ENCODE measurements at places on chromosomes 3 and 15.

- H3K4me1 ChIP-seq, result peaks cover 73% of the 10 kb centered on the region
- H3K4me3 ChIP-seq, result peak overlapping the region; percentile 81
- DNase-seq, result peak; percentile 62
- H3K27ac ChIP-seq, result peak overlapping the region; percentile 78
- H3K27me3 ChIP-seq, result no peaks in the 10 kb centered on the region
- no peaks in the 10 kb centered on the region for H3K36me3 ChIP-seq
Measured at GRCh38 chr15:70258369-70259027, 160.8 kb upstream of the TLE3 start.

GRCh38 chr15:68696414-68697363, 117.9 kb downstream of the CORO2B start:
- H3K4me1 ChIP-seq, result peaks cover 12% of the 10 kb centered on the region
- no peak overlapping the region for H3K4me3 ChIP-seq
- peaks cover 11% of the 10 kb centered on the region for H3K27me3 ChIP-seq
- no peaks in the 10 kb centered on the region for H3K36me3 ChIP-seq
- DNase-seq, result no peak

DNA sequence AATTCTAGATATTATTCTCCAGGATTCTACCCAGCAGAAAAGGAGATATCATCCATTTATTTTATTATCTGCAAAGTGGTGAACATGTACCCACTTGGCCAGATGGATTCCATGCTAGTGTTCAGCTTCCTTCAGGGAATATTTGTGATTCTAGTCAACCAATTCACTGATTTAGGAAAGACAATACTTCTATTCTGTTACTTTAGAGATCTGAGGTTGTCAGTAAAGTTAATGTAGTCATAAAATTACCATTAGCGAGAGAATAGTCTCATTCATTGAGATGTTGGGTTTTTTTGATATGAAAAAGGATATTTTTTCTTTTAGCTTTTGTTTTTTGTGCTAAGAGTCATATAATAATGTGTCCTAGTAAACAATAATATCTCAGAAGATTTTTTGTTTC, 222.8 kb downstream of the CGGBP1 start:
- H3K36me3 ChIP-seq, result no peaks in the 10 kb centered on the region
- no peak for DNase-seq
- H3K27ac ChIP-seq, result no peak overlapping the region
- H3K4me1 ChIP-seq, result peaks cover 3% of the 10 kb centered on the region
- no peak overlapping the region for H3K4me3 ChIP-seq
- peaks cover 5% of the 10 kb centered on the region for H3K27me3 ChIP-seq

DNA sequence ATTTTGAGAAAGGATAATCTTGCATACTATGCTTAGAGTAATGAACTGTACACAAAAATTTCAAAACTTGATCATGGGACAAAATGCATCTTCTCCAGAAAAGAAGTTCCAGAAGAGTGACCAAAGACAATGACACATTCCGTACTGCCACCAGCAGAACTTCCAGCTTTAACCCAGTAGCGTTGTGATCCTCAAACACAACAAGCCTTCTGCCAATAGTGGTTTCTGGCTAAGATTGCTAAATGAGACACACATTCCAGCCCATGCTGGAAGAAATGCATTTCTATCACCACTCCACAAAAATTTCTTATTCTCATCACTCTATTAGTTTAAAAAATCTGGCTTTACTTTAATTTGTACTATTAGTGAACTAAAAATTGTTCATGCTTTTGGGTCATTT, 334.9 kb downstream of the TBC1D5 start:
- no peak for DNase-seq
- H3K36me3 ChIP-seq, result no peaks in the 10 kb centered on the region
- H3K27ac ChIP-seq, result no peak overlapping the region
- H3K27me3 ChIP-seq, result no peaks in the 10 kb centered on the region
- no peaks in the 10 kb centered on the region for H3K4me1 ChIP-seq
- H3K4me3 ChIP-seq, result no peak overlapping the region

GRCh38 chr3:136919799-136920580, 37.8 kb upstream of the IL20RB start:
- H3K4me3 ChIP-seq, result no peak overlapping the region
- peak; percentile 44 for DNase-seq
- peaks cover 86% of the 10 kb centered on the region for H3K4me1 ChIP-seq
- H3K27me3 ChIP-seq, result no peaks in the 10 kb centered on the region
- H3K27ac ChIP-seq, result no peak overlapping the region

DNA sequence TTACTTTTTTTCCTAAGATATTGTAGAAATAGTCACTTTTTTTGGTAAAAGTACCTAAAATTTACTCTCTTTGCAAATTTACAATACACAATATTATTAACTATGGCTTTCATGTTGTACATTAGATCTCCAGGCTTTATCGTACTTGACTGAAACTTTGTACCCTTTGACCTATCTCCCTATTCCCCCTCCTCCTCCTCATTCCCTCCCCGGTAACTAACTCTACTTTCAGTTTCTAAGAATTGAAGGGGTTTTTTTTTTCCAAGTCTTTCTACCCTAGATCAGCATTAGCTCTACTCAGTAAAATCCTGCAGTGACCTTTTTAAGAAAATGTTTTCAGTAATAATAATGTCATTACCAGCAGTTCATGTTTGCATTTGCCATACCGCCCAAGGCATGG, 10.1 kb downstream of the HACL1 start:
- H3K27me3 ChIP-seq, result no peaks in the 10 kb centered on the region
- H3K4me3 ChIP-seq, result no peak overlapping the region
- peaks cover 1% of the 10 kb centered on the region for H3K4me1 ChIP-seq

GRCh38 chr15:56985856-56986255, 67.4 kb downstream of the TCF12 start:
- H3K4me1 ChIP-seq, result peaks cover 83% of the 10 kb centered on the region
- no peak overlapping the region for H3K4me3 ChIP-seq
- H3K27me3 ChIP-seq, result no peaks in the 10 kb centered on the region
- no peak for DNase-seq
- no peak overlapping the region for H3K27ac ChIP-seq

DNA sequence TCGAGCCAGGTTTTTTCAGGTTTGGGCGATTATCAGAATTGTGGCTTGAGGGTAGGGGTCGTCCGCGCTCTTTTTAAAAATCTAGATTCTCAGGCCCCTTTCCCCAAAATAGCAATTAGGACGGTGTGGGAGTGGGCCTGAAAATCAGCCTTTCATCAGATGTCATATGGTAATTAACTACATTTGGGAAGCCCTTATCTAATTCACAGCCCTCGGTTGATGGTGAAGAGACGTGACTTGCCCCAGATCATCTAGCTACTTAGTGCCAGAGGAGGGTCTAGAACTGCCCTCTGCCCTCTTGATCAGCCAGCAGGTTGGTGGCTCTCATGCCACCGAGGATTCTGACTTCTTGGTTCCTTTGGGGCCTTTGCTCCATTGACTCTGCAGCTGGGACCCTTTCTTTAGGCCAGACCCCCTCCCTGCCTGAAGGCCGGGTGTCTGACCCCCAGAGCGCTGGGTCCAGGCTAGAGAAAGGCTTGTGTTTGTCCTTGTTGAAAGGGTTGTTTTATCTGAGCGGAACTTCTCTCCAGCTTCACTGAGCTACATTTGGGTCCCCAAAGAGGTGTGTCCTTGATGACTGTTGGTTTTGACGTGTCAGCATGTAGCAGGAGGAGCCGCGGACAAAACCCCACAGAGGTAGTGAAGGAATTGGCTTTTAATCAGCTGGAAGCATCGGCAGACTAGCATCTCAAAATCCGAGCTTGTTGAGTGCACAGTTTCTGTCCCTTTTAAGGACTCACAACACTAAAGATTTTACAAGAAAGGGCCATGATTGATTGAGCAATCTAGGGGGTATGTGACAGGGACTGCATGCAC, 857 bp downstream of the AEN start:
- H3K4me3 ChIP-seq, result peak overlapping the region; percentile 97
- peaks cover 29% of the 10 kb centered on the region for H3K4me1 ChIP-seq
- peak; percentile 72 for DNase-seq
- H3K27me3 ChIP-seq, result peaks cover 6% of the 10 kb centered on the region
- H3K36me3 ChIP-seq, result no peaks in the 10 kb centered on the region

GRCh38 chr3:185766329-185767001, 58.4 kb downstream of the IGF2BP2 start:
- no peak for DNase-seq
- H3K4me1 ChIP-seq, result peaks cover 2% of the 10 kb centered on the region

- no peaks in the 10 kb centered on the region for H3K36me3 ChIP-seq
- peak overlapping the region; percentile 30 for H3K27ac ChIP-seq
- H3K27me3 ChIP-seq, result no peaks in the 10 kb centered on the region
- no peaks in the 10 kb centered on the region for H3K4me1 ChIP-seq
Measured at GRCh38 chr3:59001675-59002074, 48.1 kb downstream of the CFAP20DC start.

GRCh38 chr3:40518848-40519247, 5.9 kb upstream of the ZNF621 start:
- peaks cover 28% of the 10 kb centered on the region for H3K36me3 ChIP-seq
- H3K4me3 ChIP-seq, result no peak overlapping the region
- no peaks in the 10 kb centered on the region for H3K27me3 ChIP-seq
- H3K27ac ChIP-seq, result no peak overlapping the region
- peaks cover 2% of the 10 kb centered on the region for H3K4me1 ChIP-seq

- no peak overlapping the region for H3K4me3 ChIP-seq
- H3K36me3 ChIP-seq, result no peaks in the 10 kb centered on the region
- H3K4me1 ChIP-seq, result no peaks in the 10 kb centered on the region
- H3K27ac ChIP-seq, result no peak overlapping the region
- H3K27me3 ChIP-seq, result peaks cover 8% of the 10 kb centered on the region
Measured at GRCh38 chr15:26260517-26261133, 397.5 kb upstream of the ATP10A start.

- H3K36me3 ChIP-seq, result peaks cover 10% of the 10 kb centered on the region
- DNase-seq, result no peak
- no peaks in the 10 kb centered on the region for H3K27me3 ChIP-seq
- no peak overlapping the region for H3K4me3 ChIP-seq
- H3K27ac ChIP-seq, result no peak overlapping the region
Measured at GRCh38 chr3:119380697-119381096, 82.7 kb downstream of the TMEM39A start.

GRCh38 chr3:162292409-162292808, 795.8 kb downstream of the OTOL1 start:
- no peak overlapping the region for H3K27ac ChIP-seq
- DNase-seq, result no peak

DNA sequence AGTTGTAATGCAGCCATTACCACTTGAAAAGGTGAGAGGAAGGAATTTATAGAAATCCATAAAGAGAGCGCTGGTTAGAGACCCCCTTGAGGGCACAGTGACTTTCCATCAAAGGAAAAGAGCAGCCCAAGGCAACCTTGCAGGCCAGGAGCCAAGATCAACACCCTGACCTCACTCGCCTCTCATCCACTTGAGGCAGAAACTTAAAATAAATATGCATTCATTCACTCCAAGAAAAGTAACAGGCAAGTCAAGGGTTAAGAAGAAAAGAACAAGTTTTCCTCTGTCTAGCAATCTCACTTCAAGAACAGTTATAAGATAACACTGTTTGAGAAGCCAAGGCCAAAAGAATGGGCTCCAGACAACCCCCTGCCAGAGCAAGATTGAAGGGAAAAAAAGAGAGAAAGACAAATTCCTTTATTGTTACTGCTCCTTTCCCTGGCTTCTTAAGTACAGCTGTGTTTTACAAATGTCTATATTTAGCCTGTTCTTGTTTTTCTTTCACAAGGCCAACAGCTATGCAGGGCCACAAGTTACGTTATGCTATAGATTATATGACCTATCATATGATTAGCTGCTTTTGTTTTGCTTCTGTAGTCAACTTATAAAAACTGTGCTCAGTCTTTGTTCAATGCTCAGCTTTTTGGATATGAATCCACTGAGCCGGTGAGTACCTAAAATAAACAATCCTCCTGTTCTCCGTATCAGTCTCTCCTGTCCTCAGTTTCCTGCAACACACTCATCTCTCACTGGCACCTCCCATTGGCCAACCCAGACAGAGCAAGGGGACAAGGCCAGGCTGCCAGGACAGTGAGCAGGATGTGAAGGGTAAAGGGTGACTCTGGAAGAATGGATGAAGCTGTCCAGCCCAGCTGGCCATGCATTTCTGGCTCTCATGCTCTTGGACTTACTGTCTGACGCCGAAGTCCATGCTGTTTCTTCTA, 15.8 kb upstream of the SSUH2 start:
- H3K4me3 ChIP-seq, result no peak overlapping the region
- no peaks in the 10 kb centered on the region for H3K36me3 ChIP-seq
- peaks cover 31% of the 10 kb centered on the region for H3K4me1 ChIP-seq
- no peak for DNase-seq
- no peak overlapping the region for H3K27ac ChIP-seq
- H3K27me3 ChIP-seq, result peaks cover 40% of the 10 kb centered on the region

DNA sequence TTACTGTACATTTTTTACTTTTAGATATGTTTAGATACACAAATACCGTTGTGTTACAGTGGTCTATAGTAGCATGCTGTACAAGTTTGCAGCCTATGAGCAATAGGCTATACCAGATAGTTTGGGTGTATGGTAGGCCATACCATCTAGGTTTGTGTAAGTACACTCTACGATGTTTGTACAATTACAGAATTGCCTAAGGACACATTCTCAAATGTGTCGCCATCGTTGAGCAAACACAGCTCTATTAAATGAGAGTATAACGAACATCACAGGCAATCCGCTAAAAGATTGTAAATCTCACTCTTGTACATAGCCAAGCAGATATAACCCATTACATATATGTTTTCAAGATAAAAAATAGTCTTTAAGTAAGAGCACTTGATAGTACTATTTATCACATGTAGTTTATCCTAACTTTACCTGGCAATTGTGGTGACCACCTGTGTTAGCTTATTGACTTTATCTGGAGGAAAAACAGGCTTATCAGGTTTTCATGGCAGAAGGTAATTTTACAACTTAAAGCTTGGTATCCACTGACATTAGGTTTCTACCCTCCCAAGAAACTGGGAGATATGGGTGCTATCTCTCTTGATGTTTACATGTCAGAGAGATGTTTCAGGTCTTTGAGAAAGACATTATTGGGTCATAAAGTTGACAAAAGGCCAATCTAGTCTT, 898.7 kb downstream of the NSUN3 start:
- no peaks in the 10 kb centered on the region for H3K36me3 ChIP-seq
- no peaks in the 10 kb centered on the region for H3K4me1 ChIP-seq
- H3K4me3 ChIP-seq, result no peak overlapping the region
- no peak for DNase-seq
- H3K27ac ChIP-seq, result no peak overlapping the region
- H3K27me3 ChIP-seq, result no peaks in the 10 kb centered on the region

DNA sequence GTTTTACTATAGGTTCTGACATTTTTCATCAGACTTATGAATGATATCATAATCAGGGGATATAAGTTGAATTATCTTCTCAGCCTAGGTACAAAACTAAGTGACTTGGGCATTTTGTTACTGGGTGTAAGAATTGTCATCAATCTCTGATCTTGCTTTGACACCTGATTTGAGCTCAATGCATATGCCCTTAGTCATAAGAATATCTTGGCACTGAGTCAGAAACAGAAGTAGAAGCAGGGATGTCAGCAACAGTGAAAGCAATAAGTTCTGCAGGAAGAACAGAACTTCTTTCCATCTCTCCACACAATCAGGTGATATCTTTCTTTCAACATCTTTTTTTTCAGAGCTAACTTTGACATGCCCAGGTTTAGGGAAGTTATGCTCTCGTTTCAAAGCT, 14.6 kb downstream of the SLITRK3 start:
- no peak overlapping the region for H3K27ac ChIP-seq
- H3K4me3 ChIP-seq, result no peak overlapping the region
- no peaks in the 10 kb centered on the region for H3K4me1 ChIP-seq
- DNase-seq, result no peak
- H3K27me3 ChIP-seq, result no peaks in the 10 kb centered on the region

GRCh38 chr3:7953449-7954014, 548.1 kb upstream of the LMCD1 start:
- no peak for DNase-seq
- no peak overlapping the region for H3K27ac ChIP-seq
- H3K27me3 ChIP-seq, result no peaks in the 10 kb centered on the region
- no peak overlapping the region for H3K4me3 ChIP-seq
- no peaks in the 10 kb centered on the region for H3K36me3 ChIP-seq

GRCh38 chr3:106809041-106809440, 568.2 kb upstream of the CCDC54 start:
- H3K36me3 ChIP-seq, result no peaks in the 10 kb centered on the region
- peaks cover 4% of the 10 kb centered on the region for H3K27me3 ChIP-seq
- DNase-seq, result no peak
- H3K4me1 ChIP-seq, result no peaks in the 10 kb centered on the region
- no peak overlapping the region for H3K4me3 ChIP-seq
- no peak overlapping the region for H3K27ac ChIP-seq

All from naive thymus-derived CD8-positive, alpha-beta T cell (primary cell).